ENCODE measurements at places on chromosomes 7 and 10.

DNA sequence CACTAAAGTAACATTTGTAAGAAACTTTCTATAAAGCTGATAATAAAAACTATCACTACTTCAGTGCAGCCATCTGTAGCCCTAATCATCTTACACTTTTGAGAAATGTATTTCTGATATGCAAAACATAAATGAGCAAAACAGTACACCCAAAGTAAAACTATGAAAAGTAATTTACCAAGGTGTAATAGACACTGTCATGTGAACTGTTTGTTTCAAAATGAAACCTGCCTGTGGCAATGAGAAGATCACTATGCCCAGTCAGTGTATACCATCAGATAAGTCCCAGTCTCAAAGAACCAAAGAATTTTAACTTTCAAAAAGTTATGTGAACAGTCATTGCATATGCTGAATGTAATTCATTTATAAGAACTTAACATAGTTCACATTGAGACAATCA lies 398.1 kb downstream of the CDC14C start:
- DNase-seq: no peak

DNA sequence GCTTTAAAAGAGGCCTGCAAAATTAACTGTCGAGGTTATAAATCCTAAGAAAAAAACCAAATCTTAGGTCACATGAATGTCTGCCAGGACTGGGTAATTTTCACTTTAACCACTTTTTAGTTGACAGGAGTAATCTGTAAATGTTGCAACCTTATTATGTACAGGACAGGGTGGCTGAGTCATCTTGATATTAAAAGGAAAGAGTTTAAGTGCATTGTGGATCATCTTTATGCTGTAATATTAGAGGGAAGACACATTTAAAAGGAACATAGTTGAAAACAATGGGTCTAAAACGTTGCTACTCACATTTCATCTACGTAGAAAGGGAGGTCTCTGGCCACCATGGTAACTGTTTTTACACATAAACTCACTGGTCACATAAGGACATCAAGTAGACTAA lies 115.5 kb downstream of the LSMEM1 start:
- DNase-seq: no peak

DNA sequence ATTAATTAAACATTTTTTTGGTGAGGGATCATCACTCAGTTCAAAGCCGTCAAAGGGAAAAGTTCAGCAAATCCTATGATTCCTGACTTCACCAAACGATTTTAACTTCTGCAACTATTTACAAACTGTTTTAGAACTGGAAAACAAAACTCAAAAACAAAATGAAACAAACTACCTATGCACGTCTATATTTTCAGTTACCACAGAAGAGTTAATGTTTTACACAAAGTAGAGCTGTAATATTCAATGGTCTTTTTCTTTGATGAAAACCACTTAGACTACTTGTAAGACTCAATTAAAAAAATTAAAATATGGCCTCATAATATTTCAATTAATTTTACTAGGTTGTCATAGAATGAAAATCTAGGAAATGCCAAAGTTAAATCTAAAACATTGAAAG lies 131.5 kb downstream of the ATE1 start:
- no peak for DNase-seq

- DNase-seq: no peak
Measured at GRCh38 chr10:47024046-47024322, 112.8 kb downstream of the PTPN20 start.

- DNase-seq: no peak
Measured at GRCh38 chr7:18315241-18315640, 180.3 kb upstream of the HDAC9 start.

- no peak for DNase-seq
Measured at GRCh38 chr10:31100115-31100601, 68.5 kb upstream of the ZNF438 start.

DNA sequence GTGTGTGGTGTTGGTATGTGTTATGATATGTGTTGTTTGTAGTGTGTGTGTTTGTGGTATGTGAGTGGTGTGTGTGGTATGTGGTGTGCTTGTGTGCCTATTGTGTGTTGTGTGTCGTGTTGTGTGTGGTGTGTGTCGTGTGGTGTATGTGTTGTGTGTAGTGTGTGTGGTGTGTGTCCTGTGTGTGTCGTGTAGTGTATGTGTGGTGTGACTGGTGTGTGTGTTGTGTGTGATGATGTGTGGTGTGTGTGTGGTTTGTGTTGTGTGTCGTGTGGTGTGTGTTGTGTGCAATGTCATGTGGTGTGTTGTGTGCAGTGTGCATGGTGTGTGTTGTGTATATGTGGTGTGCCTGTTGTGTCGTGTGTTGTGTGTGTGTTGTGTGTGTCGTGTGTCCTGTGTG lies 144.6 kb downstream of the DNAJB6 start:
- no peak for DNase-seq

GRCh38 chr7:157309988-157310668 lies 26.7 kb upstream of the DNAJB6 start:
- DNase-seq: no peak

GRCh38 chr10:86253091-86254072 lies 113.2 kb downstream of the GRID1 start:
- DNase-seq: no peak

DNA sequence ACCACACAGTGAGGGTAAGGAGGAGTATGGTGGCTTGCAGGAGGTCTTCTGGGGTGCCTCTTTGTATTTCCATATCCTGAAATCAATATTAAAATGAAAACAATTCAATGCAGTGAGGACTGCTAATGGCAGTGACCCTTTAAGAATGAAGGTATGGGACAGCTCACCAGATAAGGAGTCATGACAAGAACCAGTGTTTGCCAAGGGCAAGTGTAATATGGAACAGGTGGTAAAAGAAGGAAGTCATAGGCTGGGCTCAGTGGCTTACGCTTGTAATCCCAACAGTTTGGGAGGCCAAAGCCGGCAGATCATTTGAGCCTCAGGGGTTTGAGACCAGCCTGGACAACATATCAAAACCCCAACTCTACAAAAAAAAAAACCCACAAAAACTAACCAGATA lies 20.0 kb upstream of the LIPA start:
- DNase-seq: no peak

GRCh38 chr7:1459920-1460820 lies 900 bp upstream of the MICALL2 start:
- DNase-seq: no peak

DNA sequence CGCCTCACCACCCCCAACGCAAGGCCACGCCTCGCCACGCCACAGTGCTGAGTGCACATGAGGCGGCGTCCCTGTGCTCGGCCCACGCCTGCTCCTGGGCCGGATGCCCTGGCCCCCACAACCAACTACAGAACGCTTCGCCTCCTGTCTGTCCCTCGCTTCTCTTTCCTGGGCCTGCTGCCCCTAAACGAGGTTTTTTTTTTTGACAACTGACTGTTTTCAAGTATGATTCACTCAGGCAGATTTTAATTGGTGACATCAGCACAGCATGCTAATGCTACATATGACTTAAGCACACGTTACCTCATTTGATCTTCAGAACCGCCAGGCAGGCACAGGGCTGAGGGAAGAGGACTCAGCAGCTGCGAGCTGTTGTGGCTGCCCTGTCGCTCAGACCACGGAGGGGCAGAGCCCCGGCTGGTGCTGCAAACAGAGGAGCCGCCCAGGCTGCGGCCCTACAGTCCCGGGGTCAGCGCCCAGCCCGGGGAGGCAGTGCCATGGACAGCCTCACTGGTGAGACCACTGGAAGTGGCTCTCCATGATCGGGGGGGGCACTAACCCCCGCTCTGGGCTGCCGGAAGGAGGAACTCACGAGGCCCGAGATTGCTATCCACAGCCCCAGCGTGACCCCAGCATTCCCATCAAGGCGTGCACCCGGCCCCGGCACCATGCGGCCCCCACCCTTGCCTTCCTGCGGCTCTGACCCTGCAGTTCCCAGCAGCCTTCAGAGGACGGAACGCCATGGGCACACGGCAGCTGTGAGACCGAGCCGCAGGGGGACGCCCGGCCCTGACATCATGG lies 212.8 kb downstream of the MAD1L1 start:
- DNase-seq: no peak

DNA sequence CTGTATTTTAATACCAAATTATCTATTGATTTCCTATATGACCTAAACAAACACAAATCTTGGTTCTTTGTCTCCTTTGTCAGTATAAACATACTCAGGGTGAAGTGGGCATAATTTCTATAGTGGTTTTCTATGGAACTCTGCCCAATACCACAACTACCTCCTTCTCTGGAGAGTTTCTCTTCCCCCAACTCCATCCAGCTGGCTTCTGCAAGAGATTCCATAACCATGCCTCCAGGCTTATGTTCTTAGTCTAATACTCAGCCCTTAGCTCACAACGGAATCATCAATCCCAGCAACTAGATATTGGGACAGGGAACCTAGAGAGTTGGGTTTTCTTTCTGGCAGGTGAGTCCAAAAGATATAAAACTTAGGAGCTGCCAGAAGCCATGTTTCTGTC lies 127.3 kb downstream of the TRIL start:
- no peak for DNase-seq

DNA sequence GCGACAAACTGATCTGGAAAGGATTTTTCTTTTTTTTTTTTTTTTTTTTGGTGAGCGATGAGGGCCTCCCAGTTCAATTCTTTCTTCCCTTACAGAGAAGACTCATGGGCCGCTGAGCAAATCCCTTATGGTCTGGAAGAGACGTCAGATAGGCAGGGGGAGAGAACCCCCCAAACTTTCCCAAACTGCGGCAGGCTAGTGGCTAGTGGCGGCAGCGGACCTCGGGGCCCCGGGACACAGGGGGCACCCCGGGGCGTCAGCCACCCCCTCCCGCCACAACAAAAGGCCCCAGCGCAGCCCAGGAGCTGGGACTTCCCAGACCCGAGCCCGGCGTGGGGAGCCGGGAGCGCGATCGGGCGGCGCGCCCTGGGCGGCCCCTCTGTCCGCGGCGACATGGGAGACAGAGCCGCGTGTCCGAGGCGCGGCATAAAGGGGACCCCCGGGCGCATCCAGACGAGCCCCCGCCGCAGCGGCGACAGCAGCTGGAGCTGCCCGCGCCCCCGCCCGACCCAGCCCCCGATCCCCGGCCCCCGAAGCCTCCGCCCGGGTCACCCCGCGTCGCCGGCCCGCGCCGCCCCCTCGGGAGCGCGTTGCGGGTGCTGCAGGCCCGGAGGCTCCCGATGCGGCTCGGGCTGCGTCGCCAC lies 755 bp downstream of the FAM171A1 start:
- DNase-seq: no peak

DNA sequence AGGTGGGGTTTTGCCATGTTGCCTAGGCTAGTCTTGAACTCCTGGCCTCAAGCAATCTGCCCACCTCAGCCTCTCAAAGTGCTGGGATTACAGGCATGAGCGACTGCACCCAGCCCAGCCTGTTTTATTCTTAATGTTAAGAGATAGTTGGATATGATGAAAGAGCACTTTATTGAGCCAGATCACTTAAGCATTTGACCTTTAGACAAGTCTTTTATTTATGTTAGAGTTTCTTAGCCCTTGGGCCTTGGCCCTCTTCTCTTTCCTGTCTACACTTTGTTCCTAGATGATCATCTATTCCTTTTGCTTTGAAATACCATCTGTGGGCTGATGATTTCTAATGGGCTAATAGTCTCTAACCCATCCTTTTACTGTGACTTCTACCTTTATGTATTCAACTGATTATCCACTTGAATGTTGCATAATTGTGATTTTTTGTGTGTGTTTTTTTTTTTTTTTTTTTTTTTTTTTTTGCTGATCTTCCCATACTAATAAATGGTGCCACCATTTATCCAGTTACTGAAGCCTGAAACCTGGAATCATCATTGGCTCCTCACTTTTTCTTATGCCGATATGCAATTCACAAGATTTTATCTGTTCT lies 34.8 kb downstream of the BTRC start:
- no peak for DNase-seq

DNA sequence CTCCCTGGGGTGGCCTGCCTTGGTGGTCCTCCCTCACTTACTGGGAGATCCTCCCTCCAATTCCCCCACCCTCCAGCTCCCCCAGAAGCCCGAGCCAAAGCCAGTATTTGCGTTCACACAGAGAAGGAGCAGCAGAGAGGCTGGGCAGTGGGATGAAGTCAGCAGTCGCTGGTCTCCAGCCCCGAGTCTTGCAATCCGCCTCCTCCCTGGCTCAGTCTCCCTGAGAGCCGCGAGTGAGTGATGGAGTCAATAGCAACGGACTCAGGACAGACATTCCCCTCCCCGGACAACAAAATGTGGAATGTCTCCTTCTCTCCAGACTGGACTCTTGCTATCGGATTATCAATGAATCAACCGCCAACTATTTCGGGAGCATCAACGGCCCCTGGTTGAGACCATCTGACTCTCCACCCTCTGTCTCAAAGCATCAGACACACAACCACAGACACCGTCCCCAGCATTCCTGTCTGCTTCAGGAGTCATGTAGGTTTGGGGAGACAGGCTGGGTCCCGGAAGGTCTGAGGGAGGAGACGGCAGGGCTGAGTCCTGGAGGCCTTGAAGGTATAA lies 178.4 kb downstream of the SH3PXD2A start:
- no peak for DNase-seq

DNA sequence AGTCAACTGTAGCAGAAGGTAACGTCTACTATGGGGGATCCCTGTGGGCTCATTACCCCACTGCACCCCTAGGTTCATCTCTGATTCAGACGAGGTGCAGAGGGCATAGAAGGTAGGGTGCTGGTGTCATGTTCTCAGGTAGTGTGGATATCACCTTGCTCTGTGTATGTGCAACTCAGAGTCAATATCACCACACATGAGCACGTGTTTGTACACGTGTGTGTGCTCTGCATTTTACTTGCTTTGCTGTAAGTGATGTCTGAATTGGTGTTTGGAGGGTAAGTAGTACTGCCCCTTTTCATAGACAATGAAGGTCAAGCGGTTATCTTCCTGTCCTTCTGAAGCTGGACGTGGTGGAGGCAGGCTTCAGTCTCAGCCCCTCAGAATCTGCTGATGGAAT lies 10.4 kb downstream of the DMBT1 start:
- no peak for DNase-seq
